ENCODE measurements at places on chromosomes 7 and 10.

DNA sequence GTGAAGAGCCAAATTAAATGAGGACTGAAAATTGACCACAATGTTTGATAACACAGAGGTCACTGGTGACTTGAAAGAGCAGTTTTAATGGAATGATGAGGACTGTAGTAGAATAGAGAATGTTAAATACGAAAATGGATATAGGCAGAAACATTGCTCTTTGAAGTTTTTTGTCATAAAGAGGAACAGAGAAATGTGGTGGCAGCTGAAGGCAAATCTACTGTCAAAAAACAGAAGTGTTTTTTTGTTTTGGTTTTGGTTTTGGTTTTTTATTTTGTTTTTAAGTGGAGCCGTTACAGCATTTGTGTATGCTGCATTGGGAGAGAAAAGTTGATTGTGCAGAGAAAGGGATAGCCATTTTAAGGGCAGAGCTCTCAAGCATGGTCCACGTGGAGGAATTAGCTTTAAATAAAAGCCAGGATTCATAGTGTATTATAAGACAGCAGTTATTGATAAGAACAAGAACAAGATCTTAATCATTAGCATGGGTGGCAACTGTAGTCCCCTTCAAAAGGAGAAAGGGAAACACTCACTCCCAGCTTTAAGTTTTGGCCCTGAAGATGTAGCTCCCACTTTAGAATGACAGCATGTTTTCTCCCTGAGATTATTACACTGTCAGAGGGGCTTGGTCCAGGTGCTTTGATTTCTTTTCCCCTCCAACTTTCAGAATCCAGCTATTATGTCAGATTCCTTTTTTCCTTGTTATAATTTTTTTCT is 156.7 kb upstream of the BET1 start:
- DNase-seq: no peak

GRCh38 chr10:22317076-22317370 is 835 bp downstream of the COMMD3 start:
- DNase-seq: no peak

DNA sequence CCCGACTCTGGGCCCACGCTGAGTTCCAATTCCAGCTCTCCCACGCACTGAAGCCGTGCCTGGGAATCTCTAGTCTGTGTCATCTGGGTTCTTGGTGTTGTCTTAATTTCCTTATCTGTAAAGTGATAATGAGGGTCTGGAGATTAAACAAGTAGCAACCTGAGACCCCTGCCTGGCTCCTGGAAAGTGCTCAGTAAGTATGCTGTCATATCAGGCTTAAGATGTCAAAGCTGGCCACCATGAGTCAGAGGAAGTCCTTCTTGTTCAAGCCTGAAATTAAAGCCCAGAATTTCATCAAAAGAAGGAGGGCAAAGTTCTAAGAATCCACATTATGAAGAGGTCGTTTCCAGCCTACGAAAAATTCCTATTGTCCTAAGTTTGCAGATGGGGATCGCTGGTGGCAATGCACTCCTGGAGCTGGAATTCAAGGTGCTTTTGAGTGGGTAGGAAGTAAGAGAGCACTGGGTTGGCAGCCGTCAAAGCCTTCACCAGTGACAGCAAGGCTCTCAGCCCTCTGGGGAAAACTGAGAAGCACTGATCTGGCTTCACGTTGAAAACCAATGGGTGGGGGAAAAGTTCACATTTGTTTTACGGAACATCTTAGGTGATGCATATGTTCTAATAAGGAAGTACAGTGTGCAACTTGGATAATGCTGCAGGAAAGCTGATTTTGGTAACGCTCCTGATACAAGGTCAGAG is 50.3 kb upstream of the NCAPG2 start:
- no peak for DNase-seq

DNA sequence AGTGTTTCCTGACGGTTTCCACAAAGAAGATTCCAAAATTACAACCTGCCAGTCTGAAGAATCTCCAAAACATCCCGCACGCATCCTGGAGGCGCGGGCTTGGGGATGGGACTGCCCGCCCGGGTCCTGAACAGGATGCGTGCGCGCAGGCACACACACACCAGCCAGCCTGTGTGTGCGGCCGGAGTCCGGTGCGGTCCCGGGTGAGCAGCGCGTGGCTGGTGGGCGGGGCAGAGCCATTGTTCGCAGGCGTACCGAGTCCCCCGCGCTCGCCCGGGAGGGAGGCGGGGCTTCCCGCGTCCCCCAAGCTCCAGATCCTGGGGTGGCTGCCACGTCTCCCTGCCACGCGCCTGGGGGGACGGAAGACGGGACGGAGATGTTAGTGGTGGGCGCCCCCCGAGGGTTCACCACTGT is 675 bp upstream of the SCD start:
- peak; percentile 75 for DNase-seq

DNA sequence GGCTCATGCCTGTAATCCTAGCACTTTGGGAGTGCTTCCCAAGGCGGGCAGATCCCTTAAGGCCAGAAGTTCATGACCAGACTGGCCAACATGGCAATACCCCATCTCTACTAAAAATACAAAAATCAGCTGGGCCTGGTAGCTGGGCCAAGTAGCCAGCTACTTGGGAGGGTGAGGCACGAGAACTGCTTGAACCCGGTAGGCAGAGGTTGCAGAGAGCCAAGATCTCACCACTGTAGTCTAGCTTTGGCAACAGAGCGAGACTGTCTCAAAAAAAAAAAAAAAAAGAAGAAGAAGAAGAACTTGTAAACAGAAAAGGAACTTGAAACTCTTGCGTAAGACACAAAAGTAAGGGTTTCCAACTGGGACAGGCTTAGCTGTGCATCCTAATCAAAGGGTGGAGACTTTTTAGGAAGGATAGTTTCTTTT is 5.6 kb upstream of the IFIT2 start:
- DNase-seq: no peak

DNA sequence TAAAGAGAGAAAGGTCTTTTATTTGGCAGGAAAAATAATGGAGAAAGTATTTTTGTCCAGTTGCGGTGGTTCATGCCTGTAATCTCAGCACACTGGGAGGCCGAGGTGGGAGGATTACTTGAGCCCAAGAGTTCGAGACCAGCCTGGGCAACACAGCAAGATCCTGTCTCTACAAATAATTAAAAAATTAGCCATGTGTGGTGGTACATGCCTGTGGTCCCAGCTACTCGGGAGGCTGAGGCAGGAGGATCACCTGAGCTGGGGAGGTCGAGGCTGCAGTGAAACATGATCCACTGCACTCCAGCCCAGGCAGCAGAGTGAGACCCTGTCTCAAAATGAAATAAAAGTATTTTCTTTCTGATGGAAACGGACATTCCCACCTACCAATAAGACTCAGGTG is 77.8 kb upstream of the MKRN1 start:
- no peak for DNase-seq

- no peak for DNase-seq
These were observed 357.8 kb upstream of the STEAP1 start for GRCh38 chr7:89796481-89796880.

DNA sequence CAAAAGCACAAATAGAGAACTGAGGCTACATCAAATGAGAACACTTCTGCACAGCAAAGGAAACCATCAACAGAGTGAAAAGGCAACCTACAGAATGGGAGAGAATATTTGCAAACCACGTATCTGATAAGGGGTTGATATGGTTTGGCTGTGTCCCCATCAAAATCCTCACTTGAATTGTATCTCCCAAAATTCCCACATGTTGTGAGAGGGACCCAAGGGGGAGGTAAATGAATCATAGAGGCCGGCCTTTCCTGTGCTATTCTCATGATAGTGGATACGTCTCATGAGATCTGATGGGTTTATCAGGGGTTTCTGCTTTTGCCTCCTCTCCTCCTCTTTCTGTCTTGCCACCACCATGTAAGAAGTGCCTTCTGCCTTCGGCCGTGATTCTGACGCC is 120.6 kb upstream of the FRMD4A start:
- no peak for DNase-seq

DNA sequence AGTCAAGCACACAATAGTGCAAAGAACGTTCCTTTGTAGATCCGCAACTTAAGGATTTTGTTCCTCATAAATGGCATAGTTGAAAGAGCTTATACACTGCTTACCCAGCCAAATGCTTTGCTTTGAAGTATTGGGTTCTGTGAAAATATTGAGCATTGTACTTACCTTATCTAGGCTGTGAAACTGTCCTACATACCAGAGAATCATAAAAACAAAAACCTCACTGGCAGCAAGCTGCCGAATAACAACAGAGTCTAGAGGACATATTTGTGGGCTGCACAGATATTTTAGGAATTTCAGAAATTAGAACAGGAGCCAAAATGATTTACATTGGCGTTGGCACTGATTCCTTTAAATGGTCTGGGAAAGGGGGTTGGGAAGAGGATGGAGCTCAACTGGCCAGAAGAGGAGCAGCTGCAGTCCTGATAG is 174.8 kb downstream of the RTKN2 start:
- no peak for DNase-seq

DNA sequence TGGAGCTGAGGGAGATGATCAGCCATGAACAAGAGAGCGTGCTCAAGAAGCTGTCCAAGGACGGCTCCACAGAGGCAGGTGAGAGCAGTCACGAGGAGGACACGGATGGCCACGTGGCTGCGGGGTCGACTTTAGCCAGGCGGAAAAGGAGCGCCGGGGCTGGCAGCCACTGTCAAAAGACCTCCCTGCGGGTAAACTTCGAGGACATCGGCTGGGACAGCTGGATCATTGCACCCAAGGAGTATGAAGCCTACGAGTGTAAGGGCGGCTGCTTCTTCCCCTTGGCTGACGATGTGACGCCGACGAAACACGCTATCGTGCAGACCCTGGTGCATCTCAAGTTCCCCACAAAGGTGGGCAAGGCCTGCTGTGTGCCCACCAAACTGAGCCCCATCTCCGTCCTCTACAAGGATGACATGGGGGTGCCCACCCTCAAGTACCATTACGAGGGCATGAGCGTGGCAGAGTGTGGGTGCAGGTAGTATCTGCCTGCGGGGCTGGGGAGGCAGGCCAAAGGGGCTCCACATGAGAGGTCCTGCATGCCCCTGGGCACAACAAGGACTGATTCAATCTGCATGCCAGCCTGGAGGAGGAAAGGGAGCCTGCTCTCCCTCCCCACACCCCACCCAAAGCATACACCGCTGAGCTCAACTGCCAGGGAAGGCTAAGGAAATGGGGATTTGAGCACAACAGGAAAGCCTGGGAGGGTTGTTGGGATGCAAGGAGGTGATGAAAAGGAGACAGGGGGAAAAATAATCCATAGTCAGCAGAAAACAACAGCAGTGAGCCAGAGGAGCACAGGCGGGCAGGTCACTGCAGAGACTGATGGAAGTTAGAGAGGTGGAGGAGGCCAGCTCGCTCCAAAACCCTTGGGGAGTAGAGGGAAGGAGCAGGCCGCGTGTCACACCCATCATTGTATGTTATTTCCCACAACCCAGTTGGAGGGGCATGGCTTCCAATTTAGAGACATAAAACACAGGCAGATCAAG is 3.3 kb downstream of the GDF2 start:
- no peak for DNase-seq

DNA sequence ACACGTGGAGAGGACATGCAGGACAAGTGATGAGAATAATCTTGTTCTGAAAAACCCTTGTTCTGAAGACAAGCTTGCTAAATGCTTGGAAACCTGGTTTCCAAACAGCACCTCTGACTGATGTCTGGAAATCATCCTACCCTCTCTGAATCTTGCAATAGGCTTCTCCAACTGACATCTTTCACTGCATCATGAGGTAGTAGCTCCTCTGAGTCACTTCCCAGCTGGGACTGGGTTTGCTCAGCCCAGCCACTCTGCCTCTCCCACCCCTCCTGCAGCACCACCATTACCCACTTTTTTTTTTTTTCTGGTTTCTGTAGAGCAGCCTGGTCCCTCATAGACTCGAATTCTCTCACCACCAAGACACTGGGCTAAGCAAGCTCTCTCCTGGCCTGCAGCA is 919.8 kb downstream of the GRID1 start:
- no peak for DNase-seq

- DNase-seq: no peak
These were observed 41.8 kb downstream of the FGFR2 start for GRCh38 chr10:121556455-121556854.

- DNase-seq: no peak
These were observed 19.7 kb downstream of the CYTH3 start for GRCh38 chr7:6252748-6253147.

DNA sequence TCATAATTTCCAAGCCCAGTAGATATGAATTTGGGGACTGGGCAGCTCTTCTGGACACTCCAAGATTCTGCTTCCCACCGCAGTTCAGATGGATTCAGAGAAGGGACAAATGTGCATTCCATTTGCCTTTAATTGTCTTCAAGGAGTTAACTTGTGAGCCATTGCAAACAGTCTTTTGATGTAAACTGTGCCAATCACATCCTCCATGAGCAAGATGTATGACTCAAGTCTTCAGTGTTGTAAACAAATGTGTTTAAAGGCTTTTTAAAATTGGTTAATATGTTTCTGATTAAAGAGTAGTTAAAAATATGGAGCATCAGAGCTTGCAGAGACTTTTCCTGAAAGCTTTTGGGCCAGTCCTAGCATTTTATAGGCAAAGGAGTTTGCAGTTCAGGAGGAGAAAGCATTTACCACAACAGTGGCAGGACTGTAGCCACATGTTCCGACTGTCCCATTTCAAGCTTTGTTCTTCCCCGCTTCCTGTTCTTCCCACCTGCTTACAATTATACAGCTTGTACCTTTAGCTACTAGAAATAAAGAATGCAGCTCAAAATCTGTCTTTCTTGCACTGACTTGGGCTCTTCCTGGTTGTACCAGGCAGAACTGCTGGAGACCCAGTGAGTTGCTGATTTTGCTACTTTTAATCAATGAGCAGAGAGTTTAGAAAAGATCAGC is 6.2 kb downstream of the SLC18A2 start:
- DNase-seq: no peak

DNA sequence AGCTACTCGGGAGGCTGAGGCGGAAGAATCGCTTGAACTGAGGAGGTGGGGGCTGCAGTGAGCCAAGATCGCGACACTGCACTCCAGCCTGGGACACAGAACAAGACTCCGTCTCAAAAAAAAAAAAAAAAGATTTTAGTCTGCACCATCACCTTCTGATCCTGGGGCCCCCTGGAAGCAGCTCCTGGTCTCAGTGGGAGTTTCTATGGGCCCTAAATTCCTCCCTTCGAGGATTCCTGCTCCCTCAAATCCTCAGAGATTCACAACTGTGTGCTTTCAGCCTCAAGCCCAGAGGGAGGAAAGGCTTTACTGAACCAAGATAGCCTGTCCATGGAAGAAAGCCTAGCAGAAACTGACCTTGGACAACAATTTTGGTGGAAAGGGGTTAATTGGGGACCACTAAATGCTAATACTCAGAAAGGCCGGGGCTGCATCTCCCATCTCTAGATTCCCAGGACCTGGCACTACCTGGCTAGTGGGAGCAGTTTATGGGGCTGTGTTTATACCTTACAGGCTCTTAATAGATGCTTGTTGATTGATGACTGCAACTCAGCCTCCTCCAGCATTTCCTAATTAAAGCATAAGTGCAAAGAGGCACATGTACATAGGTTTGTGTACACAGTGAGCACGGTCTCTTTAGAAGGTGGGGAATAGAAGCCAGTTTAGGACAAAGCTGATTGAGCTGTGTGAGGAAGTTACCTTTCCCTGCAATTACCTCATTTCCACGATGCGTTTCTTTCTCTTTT is 9.2 kb upstream of the FGFR2 start:
- DNase-seq: no peak

GRCh38 chr10:122077311-122077875 is 88.4 kb downstream of the TACC2 start:
- no peak for DNase-seq

All from NK-92 treated with Interleukin-12 subunit alpha and Interleukin-12 subunit beta, amount 100 ng/mL, for 24 hours (cell line).